ENCODE measurements at places on chromosomes 2 and 18.

DNA sequence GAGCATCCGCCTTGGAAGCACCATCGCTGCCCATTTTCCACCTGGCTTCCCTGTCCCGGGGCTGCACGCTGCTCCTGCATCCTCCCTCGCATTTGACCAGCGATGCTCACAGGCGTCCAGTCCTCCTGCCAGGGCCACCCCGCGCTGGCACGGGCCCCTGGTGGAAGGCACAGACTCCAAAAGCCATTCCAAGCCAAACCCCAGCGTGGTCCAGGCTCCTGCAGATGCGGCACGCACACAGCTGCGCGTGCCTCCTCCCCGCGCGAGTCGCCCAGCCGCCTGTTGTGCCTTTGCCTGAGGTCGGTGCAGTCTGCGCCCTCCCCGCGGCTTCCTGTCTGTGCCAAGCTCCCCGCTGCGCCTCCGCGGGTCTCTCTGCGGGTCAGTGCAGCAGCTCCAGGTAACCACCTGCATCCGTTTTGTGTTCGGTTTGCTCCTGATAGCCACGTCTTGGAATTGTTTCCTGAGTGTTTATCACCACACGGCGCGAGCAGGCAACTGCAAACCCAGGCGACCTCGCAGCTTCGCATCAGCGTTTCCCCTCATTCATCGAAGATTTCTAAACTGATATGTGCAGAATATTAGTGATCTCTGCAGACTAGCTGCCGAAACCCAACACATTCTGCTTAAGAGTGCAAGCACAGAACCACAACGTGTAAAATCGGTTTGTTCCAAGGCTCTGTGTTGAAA is 65.2 kb upstream of the SALL3 start:
- no peak for DNase-seq

DNA sequence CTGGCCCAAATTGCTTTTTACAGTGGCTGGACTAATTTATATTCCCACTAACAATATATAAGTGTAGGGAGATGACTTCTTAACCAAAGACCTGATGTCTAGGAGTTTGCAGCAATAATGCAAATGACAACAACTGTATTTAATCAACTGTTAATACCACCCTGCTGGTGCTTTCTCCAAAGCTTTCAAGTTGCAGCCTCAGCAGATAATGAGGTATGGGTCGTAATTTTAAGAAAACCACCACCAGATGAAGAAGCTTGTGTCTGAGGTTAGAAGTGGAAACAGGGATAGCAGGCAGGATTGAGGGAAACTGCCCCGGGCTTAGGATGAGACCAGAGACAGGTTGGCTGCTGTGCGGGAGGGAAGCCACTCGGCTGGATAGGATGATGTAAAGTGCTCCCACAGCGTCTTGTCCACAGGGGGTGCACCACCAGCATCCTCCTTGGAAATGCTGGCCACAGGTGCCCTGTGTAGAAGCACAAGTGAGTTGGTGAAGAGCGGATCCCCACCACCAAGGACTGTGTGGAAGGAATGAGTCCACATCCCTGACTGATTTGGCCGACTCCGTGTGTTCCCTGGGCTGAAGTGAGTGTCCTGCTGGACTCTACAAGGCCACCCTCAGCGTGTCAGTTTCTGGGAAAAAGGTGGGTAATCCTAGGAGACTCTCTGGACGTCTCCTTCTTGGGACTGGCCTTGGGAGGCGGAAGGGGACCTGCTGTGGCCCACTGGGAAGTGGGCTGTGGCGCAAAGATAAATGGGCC is 76.1 kb upstream of the SMAD2 start:
- no peak for DNase-seq

- DNase-seq = no peak
Observed at GRCh38 chr2:219058541-219059374, 2.0 kb downstream of the IHH start.

DNA sequence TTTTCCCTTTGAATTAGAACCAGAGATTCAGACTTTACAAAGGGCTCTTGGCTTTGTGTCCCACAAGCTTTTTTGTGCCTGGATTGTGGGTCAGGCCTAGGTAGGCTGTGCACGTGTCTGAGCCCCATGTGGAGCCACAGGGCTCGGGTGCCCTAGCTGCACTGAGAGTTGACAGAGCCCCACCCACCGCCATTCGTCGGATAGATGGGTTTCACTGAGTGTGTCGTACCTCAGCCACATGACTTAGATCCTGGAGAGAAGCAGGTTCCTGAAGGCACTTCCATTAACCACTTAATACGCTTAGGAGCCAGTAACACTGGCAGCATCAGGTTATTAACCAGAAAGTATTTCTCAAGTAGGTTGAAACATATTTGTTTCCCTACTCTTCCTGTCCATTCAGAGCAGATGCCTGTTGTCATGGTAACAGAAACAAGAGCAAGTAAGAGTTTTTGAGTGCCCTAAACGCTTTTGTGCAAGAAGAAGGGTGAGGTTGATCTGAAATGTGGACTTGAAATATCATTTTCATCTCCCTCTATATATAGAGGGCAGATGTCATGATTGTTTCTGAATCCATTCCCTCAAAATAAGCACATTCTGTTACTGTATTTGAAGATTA is 30.0 kb downstream of the ADCYAP1 start:
- DNase-seq = peak; percentile 90

GRCh38 chr2:11932048-11932512 is 185.6 kb downstream of the LPIN1 start:
- no peak for DNase-seq

DNA sequence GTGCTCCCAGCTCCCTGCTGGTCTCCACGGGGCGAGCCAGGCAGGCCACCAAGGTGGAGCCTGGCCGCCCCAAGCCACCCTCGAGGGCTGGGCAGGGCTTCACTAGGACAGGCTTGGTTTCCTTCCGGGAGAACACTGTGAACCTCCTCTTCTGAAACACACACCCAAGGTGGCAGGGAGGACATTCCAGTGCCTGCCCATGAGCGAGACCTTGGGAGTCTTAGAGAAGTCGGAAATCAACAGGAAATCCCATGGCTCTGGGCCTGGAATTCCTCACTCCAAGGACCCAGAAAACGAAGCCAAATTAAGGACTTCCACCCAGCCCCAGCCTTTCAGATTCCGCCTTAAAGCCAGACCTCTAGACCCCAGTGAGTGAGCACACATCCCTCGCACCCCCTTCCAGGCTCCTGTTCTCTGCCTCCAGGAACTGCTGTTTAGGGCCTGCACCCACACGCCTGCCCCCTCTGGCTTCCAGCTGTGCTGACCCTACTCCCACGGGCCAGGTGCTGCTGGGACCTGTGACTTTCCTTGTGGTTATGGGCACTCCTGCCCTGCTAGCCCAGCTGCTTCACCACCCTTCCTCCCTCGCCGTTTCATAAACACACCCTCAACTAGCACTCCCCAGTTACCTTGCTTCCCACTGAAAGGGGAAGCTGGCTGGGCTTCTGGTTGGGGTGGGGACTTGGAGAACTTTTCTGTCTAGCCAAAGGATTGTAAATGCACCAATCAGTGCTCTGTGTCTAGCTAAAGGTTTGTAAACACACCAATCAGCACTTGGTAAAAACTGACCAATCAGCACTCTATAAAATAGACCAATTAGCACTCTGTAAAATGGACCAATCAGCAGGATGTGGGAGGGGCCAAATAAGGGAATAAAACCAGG is 13.7 kb downstream of the GPR17 start:
- no peak for DNase-seq

DNA sequence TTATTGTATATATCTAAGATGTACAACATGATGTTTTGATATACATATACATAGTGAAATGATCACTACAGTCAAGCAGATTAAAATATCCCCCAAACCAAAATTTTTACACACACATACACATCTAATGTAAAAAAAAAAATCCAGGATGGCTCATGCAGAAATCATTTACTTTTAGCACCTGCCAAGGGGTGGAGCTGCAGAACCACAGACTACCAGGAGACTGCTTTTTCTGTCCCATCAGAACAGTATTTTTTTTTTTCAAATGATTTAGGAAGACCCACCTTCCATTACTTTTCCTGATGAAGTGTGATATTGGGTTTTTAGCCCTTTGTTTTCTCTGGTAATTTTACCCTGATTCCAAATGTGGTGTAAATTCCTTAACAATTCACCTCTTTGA is 61.9 kb downstream of the AQP4 start:
- no peak for DNase-seq

GRCh38 chr2:7703048-7703447 is 785.8 kb downstream of the RNF144A start:
- DNase-seq = no peak

DNA sequence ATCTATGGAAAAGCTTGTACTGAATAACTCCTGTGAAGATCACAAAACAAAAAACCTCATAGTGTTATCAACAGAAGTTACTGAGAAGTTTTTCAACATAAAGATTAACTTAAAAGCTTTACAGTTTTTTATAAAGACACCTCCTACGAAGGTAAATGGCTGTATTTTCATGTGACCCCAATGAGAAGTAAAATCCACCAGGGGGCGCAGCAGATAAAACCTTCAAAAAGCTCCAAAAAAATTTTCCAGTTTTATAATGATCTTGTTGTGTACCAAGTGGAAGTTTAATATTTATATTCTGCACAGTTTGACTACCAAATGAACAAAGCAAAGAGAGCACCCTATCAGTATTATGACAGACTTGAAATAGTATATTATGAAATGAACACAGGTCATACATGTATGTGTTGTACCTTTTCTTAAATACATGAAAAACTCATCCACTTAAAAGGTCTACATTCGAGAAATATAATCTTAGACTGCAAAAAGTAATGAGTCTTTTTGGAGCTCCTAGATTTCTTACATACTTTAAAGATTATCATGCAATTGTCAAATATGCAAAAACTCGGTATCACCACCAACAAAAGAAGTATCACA is 38.5 kb downstream of the PNO1 start:
- DNase-seq = no peak

- no peak for DNase-seq
Observed at GRCh38 chr2:139271149-139271548, 491.0 kb upstream of the NXPH2 start.

DNA sequence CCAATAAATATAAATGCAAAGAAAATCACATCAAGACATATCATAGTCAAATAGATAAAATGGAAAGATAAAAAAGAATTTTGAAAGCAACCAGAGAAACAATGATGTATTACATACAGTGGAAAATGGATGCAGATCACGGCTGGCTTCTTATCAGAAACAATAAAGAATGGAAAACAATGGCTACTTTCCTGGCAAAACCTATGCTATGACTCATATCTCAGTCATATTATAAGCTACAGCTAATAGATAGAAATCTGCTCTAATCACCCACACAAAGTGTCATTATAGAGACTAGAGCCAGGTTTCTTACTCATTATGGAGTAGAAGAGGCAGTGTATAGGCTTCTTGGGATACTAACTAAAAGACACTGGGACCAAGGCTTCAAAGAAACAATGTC is 93.5 kb upstream of the TACR1 start:
- DNase-seq = no peak

DNA sequence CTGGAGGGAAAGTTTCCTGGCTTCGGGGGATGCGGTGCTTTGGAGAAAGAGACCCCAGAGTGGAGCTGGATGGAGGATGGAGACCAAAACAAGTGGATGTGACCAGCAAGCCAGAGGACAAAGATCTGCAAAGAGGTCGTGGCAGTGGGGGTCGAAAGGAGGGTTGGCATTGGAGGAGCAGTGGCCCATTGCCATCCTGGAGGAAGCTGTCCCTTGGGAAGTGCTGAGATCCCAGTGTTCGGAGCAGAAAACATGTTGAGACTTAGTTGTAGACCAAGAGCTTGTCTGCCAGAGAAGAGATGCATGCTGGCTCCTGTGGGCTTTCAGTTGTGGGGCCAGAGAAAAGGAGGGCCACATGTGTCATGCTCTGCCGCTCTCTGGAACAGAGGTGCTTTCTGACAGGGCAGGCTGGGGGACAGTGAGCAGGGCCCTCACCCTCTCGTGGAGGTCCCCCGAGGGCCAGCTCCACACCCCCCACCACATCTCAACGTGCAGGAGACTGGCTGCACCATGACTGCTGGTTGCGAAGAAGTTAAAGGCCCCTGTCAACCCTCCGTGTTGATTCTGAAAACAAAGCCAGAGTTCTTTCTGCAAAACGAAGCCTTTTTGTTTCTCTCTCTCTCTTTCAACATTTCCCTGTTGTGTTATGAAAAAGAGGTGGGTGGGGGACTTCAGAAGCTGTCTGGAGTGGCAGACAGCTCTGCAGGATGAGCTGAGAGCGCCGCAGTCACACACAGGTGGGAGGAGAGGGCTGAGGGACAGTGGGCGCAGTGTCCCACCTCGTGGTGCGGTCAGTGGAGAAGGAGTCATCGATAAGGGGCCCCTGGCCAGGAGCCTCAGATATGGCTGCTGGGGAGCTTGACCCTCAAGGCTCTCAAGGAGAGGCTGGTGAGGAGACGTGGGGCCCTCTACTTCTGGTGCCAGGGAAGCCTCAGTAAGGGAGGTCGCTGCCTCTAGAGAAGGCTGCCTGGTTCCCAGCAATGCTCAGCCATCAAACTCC is 77.6 kb upstream of the BCL2L11 start:
- DNase-seq = no peak

GRCh38 chr2:36473230-36473629 is 117.7 kb downstream of the CRIM1 start:
- no peak for DNase-seq

DNA sequence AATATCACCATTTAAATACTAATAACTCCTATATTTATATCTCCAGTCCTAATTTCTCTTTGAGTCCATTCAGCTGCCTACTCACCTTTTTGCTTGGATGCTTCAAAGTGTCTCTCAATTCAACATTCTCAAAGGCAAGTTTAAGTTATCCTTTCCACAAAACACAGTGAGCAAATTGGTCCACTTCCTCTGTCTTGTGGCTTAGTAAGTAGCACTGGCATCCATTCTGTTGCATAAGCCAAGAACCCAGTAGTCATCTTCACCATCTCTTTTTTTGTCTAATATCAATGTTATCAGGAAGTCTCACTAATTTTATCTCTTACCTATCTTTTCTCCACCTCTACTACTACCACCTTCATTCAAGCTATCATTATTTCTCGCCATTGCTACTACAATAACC is 27.4 kb upstream of the IL1RL1 start:
- no peak for DNase-seq

DNA sequence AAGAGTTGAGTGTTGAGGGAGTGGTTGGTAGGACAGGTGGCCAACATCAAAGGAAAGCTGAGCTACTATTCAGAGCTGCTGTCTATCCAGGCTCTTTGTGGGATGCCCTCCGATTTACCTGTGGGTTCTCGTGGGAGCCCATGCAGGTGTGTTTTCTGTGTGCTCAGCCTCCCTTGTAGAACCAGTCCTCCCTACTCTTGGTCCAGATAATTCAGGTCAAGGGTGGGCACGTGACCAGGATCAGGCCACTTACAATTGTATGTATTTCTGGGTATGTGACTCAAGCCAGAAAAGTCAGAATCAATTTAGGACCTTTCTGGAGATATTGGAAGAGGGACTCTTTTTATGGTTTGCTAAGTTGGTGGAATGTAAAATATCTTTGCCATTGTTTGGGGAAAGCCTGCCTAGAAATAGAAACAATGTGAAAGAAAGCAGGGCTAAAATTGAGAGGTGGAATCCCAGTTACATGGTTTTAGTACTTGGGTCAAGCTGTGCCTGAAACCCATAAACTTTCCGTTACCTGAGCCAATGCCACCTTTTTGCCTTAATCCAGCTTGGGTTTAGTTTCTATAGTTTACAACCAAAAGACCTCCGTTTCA is 93.2 kb downstream of the PDCL3 start:
- DNase-seq = no peak

DNA sequence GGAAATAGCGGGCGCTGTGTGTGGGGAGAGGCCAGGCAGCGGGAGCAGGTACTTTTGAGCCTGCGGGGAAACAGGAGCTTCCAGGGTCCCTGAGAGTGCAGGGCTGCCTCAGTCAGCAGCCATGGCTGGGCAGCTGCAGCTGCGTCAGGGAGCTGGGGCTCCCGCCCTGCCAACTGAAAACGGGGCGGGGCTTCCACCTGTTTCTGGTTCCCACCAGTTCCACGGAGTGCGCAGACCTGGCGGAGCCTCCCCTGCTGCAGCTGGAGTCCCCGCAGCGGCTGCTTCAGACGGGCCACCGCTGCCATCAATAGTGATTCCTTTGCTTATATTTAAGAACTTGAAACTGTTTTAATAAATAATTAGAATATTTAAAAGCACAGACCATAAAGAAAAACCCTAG is 30.6 kb upstream of the RPRM start:
- DNase-seq = no peak

Measured in NCI-H524 treated with DMSO at 0.1 percent for 48 hours (cell line).